ENCODE measurements at places on chromosomes 6 and 20. TPM values are rescaled to one million over a fixed set of nuclear protein-coding genes. Genes with fewer than 3 reads are reported as not detected.

TMEM200A gene
- polyA plus RNA-seq = 7.1 TPM

HLA-DOA gene
- 4.8 TPM for polyA plus RNA-seq

SOX18 gene
- polyA plus RNA-seq = not detected

MLN gene
- polyA plus RNA-seq = not detected

LST1 gene
- 0.37 TPM for polyA plus RNA-seq

All from GM23338 (cell line).